ENCODE measurements at places on chromosomes 5 and 9.

DNA sequence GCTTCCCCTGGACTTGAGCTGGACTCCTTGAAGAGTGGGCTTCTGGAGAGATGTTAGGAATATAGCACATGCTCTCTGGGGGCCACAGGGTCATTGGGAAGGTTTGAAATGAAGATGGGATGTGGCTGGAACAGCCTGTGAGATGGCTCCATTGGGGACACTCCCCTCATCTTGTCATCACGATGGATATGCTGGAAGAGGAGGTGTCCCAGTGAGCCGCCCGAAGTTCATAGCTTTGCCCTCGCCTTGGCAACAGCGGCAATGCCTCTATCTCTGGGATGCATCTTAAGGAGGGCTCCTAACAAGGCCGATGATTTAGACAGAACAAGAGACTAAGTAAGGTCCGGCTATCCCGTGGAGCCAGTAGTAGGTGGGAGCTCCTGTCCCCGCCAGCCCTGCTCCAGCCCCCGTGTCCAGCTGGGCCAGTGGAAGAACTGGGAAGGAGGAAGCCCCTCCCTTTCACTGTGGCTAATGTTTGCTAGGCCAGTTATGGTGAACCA lies 23.9 kb downstream of the AMBP start:
- DNase-seq = no peak

DNA sequence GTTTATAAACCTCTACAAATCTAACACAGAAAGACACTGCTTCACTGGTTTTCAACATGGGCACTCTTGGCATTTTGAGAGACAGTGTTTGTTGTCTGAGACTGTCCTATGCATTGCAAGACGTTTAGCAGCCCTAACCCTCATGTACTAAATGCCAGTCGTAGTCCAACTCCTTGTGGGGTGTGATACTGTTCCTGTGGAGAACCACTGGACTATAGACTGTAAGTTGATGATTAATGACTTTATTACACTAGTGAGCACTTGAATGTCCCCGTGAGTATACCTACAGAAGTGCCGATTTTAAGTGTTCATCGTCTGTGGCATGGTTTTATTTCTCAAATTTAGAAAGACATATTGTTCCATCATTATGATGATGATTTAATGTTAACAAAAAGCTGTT lies 46.2 kb downstream of the RECK start:
- no peak for DNase-seq

- no peak for DNase-seq
These were observed 34.2 kb upstream of the TESK1 start for GRCh38 chr9:35570709-35571504.

- DNase-seq = no peak
These were observed 47.1 kb upstream of the CHSY3 start for GRCh38 chr5:129857116-129857515.

DNA sequence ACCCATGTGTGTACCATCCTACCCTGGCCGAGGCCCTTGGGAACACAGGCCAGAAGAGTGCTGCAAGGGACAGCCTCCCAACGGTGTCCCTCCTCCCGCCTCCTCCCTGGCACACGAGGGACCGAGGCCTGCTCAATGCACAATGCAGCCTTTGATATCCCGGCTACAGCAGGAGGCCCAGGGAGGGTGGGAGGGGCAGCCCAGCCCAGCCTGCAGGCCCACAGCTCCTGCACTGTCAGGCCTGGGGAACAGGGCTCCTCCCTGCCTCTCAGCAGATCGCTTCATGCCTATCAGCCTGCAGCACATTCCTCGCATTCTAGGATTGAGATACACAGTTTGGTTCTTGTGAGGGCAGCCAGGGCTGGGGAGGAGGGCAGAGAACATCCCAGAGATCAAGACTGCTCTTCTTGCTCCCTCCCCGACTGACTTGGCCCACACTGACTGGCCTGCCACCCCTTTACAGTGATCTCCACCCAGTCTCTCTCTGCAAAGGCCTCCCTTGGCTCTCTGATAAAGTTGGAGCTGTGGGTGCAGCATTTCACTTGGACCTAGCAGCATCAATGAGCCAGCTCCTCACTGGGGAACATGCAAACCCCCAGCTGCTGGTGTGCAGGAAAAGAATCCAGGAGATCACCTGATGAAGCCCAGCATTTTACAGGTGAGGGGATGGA lies at the start of gene SH3TC2:
Gene SH3TC2 (minus strand): TSS at position 46 of the 671 bp plus-strand sequence. CDS start 40 bp downstream, at position 6.
- peak; percentile 87 for DNase-seq

- DNase-seq = peak; percentile 36
These were observed 42.1 kb upstream of the ZNF622 start for GRCh38 chr5:16507716-16508115.

- DNase-seq = no peak
These were observed 100.4 kb upstream of the SEMA6A start for GRCh38 chr5:116674881-116675625.

Data from EL (cell line).